Upper lobe of left lung (tissue), 6 donors: ENCODE measurements at places on chromosomes 3 and 15. TPM values are rescaled to one million over a fixed set of nuclear protein-coding genes. Genes with fewer than 3 reads are reported as not detected.

TTLL13 gene
- not detected for total RNA-seq

SLC22A14 gene
- not detected for total RNA-seq

GABRR3 gene
- total RNA-seq = not detected

SLC27A2 gene
- total RNA-seq = 1.0 TPM

SELENOT gene
- 92.9 TPM for total RNA-seq

RBSN gene
- 24.5 TPM for total RNA-seq

GOLGA8T gene
- total RNA-seq = 0.26 TPM

CHL1 gene
- 5.6 TPM for total RNA-seq

DAZL gene
- not detected for total RNA-seq

WDR6 gene
- total RNA-seq = 113 TPM

SAMD7 gene
- not detected for total RNA-seq

KNL1 gene
- total RNA-seq = 1.00 TPM

DNA sequence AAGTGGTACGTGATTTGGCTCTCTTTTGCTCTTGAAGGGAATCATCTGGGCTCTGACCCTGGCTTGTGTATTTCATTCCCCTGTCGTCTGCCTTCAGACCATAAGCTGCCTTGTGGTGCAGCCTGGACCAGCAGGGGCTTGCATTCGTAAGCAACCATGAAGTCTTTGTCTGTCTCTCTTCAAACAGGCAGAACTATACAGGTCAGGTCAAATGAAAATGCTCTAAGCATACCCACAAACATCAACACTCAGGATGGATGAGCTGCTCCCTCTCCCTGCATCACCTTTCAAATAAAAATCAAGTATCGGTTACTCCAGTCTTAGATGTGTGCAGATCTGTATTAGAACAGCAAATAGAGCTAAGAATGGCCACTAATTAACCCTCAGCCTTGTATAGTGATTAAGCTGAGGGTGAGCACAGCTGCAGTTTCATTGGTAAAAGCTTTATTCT lies 268.6 kb upstream of the UBE2E1 start:
- DNase-seq = no peak

GRCh38 chr15:96052572-96053030 lies 277.9 kb upstream of the NR2F2 start:
- no peak for DNase-seq

DNA sequence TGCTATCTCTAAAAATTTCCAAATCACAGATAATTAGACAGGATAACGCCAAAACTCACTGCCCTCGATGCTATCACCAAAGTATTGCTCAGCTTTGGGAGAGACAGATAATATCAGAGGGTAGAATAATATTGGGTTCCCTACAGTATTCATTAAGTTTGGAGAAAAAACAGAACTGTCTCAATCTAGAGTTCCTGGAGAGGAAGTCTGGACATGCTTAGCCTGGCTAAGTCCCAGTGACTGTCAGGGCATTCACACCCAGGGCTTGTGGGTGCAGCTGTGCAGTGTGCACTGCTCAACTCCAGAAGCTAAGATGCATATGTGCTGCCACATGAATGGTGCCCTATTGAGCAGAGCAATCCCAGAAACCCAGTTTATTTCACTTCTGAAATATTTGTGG lies 459.6 kb upstream of the DPH6 start:
- DNase-seq = no peak

GRCh38 chr3:125462722-125463299 lies 57.2 kb downstream of the SNX4 start:
- no peak for DNase-seq

DNA sequence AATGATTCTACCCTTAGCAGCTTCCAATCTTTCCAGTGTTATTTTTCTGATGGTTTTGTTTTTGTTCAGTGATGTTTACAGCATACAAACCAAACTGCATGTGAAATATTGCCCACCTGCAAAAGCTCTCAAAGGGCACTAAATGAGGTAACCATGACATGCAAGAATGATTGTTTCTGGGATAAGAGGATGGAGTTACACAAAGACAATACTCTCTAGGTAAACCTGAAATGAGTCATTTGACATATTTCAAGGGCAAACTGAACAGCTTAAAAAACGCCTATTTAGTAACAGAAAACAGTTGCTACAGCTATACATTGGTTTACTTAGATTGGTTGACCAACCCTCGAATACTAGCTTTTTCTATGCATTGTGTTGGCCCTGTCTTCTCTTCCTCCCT lies 481.7 kb downstream of the ZPLD1 start:
- no peak for DNase-seq

GRCh38 chr15:74768771-74769342 lies 13.0 kb upstream of the CSK start:
- DNase-seq = peak; percentile 80

- DNase-seq = no peak
Measured at GRCh38 chr3:167913219-167913835, 177.8 kb downstream of the SERPINI1 start.

DNA sequence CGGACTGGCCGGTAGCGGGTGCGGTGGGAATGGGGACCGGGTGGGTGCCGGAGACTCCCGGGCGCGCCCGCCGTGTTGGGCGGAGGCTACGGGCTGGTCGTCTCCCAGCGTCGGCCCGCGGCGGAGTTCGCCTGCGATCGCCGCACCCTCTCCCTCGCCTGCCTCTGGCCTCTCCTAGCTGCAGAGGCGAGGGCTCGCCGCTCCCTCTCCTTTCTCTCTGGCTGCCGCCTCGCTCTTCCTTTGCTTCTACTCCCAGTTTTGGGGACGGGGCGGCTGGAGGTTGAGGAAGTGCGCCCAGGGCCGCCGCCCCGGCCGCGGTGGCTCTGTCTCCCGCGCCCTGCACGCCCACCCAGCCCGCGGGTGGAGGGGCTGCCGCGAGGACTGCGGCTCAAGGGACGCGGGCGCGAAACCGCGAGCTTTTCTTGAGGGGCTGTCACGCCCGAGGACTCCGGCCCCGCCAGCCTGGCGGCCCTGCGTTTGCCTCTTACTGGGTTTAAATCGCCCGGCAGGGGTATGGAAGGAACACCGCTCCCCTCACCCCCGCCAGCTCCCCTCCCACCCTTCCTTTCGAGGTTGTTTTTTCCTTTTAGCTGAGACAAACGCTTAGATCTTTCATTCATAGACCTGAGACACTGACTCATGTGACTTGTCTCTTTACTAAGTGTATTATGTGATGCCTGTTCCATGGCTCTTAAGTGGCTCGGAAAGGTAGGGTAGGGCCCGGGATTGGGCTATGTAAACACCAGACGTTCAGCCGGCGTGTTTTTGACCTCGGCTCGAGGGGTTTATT lies 654 bp downstream of the PIK3CA start:
- DNase-seq = peak; percentile 36

DNA sequence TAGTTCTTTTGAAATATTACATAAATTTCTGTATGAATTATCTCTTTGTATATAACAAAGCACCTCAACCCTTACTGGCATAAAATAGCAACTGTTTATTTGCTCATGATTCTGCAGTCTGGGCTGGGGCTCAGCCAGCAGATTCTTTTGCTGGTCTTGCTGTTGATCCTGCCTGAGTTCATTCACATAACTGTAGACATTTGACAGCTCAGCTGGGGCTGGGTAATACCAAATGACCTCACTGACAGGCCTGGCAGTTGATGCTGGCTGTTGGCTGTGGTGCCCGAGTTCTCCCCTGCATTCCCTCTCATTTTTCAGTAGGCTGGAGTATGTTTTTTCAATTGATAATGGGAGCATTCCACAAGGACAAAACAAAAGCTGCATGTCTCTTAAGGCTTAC lies 449.9 kb upstream of the GOLIM4 start:
- no peak for DNase-seq

DNA sequence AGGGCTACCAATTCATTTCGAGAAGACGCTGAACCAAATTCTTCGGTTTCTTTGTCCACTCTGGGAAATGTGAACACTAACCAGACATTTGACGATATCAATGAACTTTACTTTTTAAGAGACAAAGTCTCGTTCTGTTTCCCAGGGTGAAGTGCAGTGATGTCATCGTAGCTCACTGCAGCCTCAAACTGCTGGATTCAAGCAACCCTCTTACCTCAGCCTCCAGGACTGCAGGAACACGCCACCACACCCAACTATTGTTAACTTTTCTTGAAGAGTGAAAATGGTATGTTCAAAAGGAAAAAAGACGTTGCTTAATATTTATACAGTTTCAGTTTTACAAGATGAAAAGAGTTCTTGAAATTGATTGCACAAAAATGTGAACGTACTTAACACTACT lies 30.6 kb downstream of the MB21D2 start:
- peak; percentile 71 for DNase-seq
